ENCODE measurements at places on chromosomes 7 and 10. TPM values are rescaled to one million over a fixed set of nuclear protein-coding genes. Genes with fewer than 3 reads are reported as not detected.

DNA sequence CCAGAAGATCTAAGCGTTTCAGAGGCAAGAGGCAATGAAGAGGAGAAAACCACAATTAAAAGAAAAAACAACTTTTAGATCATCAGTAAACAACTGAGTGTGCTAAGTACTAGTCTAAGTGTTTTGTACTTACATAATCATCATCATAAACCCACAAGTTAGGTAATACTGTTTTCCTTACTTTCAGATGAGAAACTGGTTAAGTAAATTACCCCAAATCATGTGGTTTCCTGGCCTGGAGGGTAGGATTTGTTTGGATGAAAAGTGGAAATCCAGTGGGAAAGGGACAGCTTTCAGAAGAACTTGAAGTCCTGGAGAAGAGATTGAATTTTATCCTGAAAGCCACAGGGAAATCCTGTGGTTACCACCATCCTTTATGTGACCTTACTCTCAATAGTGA is 463.3 kb downstream of the LRMDA start:
- no peak for DNase-seq

DNA sequence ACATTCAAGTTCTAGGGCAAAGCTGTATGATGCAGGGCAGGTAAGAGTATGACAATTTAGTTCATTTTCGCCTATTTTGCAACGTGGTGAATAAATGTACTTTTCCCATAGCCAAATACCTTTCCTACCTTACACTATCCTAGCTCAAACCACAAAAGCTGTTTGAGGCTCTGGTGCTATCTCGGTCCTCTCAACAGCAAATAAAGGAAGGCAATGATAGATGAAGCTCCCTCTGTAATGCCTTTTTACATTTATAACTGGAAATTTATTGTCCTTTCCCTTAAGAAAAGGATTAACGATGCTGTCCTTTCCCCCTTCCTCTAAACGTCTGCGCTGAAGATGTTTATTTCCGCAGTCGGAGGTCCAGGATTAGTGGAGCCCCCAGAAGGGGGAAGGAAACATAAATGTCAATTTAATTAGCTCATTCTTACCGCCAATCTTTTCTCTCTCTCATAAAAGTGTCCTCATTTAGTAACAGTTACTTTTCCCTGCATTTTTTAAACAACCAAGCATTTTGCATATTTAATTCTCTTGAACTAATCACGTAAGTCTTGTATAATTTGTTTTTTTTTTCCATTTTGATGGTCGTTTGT is 114.6 kb downstream of the PIP4K2A start:
- no peak for DNase-seq

- no peak for DNase-seq
Measured at GRCh38 chr10:127298381-127298780, 102.0 kb upstream of the INSYN2A start.

GRCh38 chr7:156640257-156640948 is at the start of gene RNF32:
Gene RNF32 (plus strand): TSS chr7:156640774. CDS start chr7:156643878, 3,104 bp downstream.
- DNase-seq: peak; percentile 95

DNA sequence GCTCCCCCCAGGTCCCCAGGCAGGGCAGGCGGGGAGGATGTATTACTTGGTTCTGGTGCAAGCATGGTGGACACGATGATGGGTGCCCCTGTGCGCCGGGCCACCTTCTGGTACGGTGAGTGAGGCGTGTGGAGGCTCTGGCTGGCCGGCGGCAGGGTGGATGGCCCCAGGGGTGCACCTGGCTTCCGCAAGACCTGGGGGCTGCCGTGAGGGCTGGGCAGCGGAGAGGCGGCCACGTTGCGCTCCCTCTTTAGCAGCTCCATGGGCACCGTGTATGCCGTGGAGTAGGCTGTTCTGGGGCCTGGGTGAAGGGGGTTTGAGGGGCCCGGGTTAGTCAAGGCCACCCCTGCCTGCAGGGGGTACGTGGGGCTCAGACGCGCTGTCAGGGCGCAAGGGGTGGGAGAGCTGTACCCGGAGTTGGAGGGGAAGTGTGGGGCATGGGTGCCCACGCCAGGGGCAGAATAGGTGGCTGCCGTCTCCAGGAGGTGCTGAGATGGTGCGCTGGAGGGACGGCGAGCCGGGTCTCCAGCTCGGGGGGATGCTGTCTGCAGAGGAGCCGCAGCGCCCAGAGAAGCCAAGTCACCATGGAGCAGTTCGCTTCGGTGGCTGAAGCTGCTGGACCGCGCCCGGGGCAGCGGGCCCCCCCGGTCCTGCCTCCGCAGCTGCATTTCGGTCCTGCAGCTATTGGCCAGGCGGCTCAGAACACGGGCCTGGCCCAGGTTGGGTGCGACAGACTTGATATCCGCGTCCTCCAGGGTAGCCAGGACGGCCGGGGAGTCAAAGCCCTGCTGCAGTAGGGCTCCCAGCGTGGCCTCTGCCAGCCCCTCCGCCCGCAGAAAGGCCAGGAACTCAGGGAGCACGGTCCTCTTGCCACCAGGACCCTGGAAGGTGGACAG is 84.4 kb downstream of the ZRANB1 start:
- no peak for DNase-seq

GRCh38 chr7:135745703-135746312 is 2.8 kb downstream of the FAM180A start:
- DNase-seq: no peak

GRCh38 chr10:95569368-95569767 is 8.2 kb upstream of the SORBS1 start:
- no peak for DNase-seq

GRCh38 chr7:112206238-112206990 is at the start of the genes DOCK4 and ZNF277:
Gene DOCK4 (minus strand): TSS chr7:112206399. CDS start chr7:112206138, 261 bp downstream.
Gene ZNF277 (plus strand): TSS chr7:112206695. CDS start chr7:112206717, 22 bp downstream.
- peak; percentile 99 for DNase-seq

DNA sequence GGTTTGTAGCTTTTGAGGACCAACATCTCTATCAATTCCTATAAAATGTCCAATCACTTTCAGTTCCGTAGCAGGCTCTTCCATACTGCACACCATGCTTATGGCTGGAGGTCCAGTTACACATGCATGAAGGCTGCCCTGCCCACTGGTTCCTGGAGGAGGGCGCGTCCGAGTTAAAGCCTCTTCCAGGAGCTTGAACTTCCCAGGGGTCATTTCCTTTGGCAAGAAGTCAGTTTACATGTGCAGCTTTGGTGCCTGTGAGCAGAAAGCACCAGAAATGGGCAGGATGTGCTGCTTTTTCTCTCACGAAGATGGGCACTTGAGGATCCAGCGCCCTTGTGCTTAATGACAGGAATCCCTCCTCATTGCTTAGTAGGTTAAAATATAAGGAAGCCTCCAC is 17.6 kb upstream of the PHYH start:
- no peak for DNase-seq

GRCh38 chr7:156969972-156970420 is 20.5 kb downstream of the NOM1 start:
- no peak for DNase-seq

GRCh38 chr10:129965959-129966358 is 1.9 kb upstream of the EBF3 start:
- DNase-seq: no peak

DNA sequence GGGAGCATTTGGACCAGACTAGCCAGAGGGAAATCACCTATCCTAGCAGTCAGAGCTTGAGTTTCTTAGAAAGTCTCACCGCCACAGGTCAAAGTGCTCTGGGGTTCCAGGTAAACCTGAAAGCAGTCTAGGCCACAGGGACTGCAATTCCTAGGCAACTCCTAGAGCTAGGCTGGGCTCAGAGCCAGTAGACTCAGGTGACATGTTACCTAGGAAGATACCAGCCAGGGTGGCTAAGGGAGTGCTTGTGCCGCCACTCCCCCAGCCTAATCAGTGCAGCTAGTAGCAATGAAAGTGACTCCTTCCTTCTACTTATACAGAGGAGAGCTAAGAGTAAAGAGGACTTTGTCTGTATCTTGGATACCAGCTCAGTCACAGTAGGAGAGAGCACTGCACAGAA is 348.7 kb upstream of the HPS1 start:
- no peak for DNase-seq

- no peak for DNase-seq
Measured at GRCh38 chr10:79179164-79179956, 110.6 kb downstream of the ZMIZ1 start.

DNA sequence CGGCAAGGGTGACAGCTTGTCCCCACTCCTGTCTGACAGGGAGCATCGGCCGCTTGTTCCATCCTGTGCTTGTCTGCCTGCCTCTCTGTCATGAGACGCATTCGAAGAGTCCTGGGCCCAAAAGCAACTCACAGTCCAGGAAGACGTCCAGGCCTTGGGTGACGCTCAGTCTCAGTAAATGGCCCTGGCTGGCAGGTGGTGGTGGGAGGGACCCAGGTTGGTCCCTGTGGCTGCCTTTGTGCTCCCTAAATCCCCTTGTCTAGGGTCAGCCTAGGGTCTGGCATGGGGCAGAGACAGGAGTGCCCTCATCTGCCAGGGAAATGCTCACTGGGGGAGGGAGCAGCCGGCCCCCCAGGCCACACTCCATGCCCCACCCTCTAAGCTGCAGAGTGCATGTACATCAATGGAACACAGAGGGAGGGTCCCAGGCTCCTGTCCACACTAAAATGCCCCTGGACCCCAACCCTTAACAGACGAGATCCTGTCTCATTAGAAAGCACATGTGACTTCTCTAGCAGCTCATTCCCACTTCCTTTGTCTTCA is 295.2 kb upstream of the ZNF32 start:
- DNase-seq: no peak

DNA sequence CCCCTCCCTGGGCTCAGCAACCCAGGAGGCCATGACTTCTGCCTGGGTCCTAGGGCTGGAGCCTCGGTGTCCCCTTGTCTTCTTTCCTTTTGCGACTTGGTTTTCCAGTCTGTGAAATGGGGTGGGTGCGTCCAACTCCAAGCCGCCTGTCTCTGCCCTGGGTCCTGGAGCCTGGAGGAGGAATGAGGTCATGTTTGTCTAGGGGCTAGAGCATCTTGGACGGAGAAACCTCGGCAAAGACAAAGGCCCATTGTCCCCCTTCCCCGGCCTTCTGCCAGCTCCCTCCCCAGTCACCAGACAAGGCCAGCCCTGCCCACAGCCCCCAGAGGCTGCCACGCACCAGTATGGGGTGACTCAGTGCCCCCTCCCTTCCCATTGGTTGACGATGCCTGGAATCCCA is 39.8 kb upstream of the ELN start:
- DNase-seq: no peak

DNA sequence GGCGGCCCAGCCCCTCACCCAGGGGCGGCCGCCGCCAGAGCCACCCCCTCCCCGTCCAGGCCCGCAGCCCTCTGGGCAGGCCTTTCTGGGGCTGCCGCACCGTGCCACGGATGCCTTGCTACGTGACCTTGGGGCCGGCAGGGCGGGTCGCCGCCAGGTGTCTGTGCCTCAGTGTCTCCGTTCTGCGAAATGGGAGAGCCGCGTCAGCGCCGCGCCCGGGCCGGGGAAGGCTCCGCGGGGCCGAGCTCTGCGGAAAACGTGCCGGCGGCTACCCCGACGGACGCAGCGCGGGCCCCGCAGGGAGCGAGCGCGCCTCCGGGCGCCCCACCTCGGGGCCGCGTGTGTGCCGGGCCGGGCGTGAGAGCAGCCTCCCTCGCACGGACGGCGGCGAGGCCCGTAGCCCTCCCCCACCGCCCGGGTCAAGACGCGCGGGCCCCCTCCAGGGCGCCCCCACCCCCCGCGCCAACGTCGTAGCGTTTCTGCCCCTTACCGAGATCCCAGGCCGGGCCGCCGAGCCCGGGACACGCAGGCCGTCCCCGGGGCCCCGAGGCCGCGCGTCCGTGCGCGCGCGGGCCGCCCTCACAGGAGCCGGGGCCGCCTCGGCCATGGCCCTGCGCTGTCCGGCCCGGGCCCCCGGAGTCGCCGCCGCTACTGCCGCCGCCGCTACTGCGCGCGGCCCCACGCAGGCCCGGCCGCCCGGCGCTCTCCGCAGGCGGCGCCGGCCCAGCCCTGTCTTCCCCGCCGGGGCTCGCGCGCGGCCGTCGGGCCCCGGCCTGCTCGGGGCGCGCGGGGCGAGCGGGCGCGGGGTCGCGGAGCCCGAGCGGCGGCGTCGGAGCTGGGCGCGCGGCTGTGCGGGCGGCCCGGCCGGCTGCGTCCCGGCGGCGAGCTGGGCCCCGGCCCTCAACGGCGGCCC is 1.1 kb downstream of the ZNF777 start:
- no peak for DNase-seq

- peak; percentile 86 for DNase-seq
Measured at GRCh38 chr7:96052860-96053470, 268.9 kb downstream of the SLC25A13 start.

DNA sequence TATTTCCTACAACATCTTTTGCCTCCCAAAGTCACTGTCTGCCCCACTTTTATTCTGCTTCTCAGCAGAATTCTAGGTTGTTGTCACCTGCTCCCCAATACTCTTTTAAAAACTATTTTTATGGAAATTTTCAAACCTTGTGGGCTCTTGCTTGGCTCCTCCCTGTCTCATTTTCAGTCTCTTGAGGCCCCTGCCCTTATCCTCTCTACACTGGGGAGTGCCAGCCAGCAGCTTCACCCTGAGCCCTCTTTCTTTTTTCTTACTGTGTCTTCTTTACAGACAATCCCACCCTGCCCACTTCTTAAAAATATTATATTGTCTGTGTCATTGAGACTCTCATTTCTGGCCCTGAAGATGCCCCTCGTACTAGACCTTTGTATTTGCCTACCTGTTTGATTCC is 61.7 kb upstream of the TMEM248 start:
- no peak for DNase-seq

GRCh38 chr10:95663496-95663895 is 7.0 kb upstream of the ALDH18A1 start:
- DNase-seq: no peak

- no peak for DNase-seq
Measured at GRCh38 chr7:30423788-30424505, 54.6 kb downstream of the NOD1 start.

Gene ABCA13
- 1.1 TPM for polyA plus RNA-seq

Gene OPN1SW
- 1.3 TPM for polyA plus RNA-seq

Gene CTBP2
- 78.0 TPM for polyA plus RNA-seq

Gene EVX1
- not detected for polyA plus RNA-seq

Gene DYNC1I1
- 8.1 TPM for polyA plus RNA-seq

Gene ITPRID1
- 0.06 TPM for polyA plus RNA-seq

Gene FAM24B
- 9.0 TPM for polyA plus RNA-seq

All from right lung (tissue), 10 donors.